Memory B cell (primary cell): ENCODE measurements at places on chromosomes 1 and 21.
A peak's percentile ranks its signal among the peaks of the same experiment; 100 is the strongest.

DNA sequence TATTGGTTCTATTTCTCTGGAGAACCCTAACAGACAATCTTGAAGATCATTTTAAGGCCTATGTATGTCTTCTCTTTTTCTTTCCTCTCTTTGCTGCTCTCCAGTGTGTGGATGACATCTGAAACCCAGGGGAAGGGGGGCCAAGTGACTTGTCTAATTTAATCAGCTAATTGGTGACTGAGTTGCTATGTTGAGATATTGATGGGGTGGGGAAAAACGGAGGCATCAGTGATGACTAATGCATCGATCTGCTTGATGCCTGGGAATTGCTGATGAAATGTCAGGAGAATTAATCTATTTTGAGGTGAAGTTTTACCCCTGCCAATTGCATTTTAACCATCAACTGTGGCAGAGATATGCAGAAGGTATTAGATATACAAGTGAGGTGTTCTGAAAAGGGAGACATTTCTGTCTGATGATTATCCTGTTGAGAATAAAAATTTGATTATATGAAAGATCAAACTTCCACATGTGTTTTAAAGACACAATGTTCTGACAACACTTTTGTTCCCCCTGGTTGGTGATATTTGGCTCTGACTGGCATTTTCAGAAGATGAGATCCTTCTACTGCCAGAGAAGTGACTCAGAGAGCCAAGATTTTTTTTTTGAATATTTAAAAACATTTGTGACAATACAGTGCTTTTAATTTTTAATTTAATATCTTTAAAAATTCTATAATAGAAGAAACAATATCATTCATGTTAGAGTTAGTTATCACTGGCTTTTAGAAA, 18.7 kb upstream of the PTGFR start:
- DNase-seq = no peak

DNA sequence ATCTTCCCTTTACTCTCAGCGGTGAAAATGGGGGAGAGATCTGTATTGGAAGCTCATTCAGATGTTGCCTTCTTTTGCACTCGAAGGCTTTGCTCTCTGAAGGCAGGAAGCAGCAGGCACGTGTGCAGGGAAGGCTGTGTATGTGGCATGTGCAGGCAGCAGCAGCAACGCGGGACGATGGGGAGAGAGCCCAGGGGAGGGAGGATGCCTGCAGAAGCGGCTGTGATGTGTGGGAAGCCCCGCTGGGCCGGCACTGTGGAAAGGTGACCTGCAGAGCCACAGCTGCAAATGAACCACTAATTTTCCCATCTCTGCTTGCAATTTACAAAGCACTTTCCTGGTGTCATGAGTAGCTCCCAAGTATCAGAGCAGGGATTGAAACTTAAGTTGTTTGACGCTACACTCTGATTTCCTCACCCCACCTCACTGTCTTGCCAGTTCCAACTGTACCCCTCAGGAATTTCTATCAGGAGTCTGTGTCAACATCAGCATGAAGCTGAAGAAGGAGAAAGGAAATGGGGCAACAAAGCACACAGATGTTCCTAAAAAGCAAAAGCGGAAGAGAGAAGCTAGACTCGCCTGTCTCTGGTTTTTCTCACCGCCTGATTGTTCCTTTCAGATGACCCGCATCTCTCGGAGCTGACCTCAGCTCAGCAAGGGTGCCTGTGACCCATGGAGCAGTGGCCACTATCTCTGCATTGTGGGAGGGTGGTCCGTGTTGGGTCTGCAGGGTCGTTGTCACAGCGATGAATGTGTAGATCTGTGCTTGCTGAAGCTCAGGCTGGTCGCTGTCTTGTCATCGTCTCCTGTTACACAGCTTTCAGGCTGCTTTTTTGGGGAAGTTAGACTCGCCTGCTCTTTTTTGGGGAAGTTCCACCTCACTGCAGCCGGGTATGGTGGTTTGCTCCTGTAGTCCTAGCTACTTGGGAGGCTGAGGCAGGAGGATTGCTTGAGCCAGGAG, 156.1 kb downstream of the KIF26B start:
- DNase-seq = no peak

GRCh38 chr21:18265944-18266343, 21.3 kb downstream of the CHODL start:
- no peak for DNase-seq

- DNase-seq = no peak
Measured at GRCh38 chr1:240107058-240107684, 15.5 kb downstream of the FMN2 start.

DNA sequence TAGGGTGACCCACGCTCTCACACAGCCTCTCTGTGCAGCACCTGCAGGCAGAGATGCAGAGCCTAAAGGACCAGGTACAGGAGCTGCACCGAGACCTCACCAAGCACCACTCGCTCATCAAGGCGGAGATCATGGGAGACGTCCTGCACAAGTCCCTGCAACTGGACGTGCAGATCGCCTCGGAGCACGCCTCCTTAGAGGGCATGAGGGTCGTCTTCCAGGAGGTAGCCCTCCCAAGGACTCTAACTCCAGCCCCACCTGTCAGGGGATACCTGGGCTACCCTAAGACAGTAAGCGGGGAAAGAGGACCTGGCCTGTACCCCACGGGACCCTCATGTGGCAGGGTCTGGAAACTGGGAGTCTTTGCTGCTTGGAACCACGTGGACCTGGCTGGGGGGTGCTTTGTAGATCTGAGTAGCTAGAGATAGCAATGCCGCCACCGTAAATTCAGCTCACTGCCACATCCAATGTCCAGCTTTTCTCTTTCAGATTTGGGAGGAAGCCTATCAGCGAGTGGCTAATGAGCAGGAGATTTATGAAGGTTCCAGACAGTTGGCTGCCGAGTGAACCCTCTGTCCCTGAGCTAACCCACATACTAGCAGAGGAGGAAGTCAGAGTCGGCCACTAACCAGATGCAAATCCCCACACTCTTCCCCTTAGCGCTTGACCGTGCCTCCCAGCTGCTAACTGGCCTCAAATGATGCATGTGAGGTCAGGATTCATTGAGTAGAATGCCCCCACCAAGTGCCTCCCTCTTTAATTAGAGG, 6.5 kb downstream of the RNF207 start:
- no peak for DNase-seq

- DNase-seq = no peak
Measured at GRCh38 chr1:59215766-59216291, 81.1 kb upstream of the FGGY start.

DNA sequence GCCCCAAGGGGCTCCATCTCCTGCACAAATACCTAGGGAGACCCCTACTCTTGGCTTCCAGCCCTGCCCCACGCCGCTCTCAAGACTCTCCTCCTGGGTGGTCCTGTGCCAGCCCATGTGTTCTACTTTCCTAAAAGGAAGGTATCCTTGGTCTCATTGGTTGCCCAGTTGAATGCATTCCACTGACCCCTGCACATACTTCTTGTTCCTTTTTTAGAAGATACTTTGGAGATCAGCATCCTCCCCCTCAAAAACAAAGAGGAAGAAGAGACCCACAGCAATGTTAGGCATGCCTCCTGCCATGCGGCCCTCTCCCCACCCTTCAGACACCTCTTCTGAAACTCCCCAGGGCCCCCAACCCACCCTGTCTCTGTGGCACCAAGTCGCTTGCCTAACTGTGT, 4.1 kb downstream of the SLAMF9 start:
- no peak for DNase-seq

DNA sequence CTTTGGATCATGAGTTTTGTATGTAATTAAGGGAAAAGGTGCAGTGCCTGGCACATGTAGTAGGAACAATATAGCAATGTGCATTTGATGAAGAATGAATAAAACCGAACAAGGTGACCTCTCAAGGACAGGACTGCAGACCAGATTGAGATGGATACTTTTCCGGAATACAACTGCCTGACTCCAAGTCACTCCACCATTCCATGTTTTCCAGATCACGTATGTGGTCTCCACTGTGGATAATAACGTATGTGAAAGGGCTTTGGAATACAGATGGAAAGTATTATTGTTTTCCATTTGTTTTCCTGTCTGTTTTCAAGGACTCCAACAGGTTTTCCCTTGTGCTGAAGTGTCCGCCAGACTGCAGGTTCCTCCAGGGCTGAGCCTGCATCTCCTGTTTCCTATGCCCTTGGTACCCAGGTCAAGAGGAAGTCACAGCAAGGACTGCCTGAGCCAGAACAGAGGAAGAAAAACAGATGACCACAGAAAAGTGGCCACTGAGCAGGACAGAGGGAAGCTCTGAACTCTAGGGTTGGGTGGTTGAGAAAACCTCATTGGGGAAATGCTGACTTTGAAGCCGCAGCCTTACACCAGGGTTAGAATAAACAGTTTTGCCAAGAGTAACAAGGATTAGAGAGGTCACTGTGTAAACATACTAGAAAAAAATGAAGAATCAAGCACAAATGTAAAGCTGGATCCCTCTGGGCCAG, 4.0 kb downstream of the CFAP45 start:
- no peak for DNase-seq

GRCh38 chr1:62131093-62131725, 63.4 kb upstream of the L1TD1 start:
- DNase-seq = peak; percentile 15

DNA sequence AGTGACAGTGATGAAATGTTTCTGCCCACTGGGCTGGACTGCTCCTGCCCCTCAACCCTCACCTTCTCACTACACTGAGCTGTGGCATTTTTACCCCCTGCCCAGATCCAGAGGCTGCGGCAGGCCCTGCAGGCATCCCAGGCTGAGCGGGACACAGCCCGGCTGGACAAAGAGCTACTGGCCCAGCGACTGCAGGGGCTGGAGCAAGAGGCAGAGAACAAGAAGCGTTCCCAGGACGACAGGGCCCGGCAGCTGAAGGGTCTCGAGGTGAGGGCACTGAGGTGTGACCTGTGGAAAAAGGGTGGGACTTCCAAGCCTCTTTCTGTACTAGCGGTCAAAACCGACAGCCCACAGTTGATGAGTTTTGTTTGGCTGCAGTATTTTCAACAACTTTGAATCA, 6.2 kb upstream of the TUFT1 start:
- no peak for DNase-seq

- no peak for DNase-seq
Measured at GRCh38 chr1:208233546-208233945, 10.6 kb downstream of the PLXNA2 start.

DNA sequence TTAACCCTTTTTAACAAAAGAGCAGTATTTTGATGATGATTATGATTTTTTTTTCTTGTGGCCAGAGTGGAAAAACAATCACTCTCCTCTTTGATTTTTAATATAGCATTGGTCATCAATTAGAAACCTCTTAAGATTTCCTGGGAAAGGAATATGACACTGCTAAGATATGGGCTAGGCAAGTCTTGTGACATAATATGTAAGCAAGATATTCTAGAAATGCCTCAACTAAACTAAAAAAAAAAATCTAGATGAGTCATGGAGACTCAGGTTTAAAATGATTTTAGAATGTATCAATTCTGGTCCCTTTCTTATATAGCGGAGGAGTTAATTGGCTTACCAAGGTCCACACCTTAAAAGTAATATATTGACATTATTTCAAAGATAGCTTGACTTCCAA, 60.3 kb upstream of the JUN start:
- DNase-seq = no peak
